ENCODE measurements at places on chromosomes 12 and 14. TPM values are rescaled to one million over a fixed set of nuclear protein-coding genes. Genes with fewer than 3 reads are reported as not detected.

DNA sequence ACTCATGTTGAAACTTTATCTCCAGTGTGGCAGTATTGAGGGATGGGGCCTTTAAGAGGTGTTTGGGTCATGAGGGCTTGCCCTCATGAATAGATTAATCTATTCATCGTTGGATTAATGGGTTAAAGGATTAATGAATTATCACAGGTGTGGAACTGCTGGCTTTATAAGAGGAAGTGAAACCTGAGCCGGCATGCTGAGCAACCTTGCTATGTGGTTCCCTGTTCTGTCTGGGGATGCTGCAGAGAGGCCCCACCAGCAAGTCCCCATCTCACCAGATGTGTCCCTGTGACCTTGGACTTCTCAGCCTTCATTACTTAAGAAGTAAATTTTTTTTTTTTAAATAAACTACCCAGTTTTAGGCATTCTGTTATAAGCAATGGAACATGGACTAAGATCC lies 109.6 kb downstream of the DYRK2 start:
- no peak for DNase-seq

DNA sequence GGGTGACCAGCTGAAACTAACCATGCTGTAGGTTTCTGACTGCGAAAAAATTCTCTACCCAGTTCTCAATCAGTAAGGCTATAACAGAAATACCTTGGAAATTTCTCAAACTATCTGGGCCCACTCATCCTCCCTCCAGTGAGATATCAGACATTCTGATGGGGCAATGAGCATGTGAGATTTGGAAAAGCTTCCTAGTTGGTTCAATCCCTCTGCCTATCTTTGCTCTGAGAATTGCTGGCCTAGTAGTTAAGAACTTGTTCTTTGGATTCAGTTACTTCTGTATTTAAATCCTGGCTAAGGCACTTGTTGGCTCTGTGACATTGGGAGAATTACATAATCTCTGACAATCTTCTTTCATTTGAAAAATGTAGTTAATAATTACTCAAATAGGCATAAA lies 119.4 kb downstream of the SLC15A5 start:
- DNase-seq, result no peak

DNA sequence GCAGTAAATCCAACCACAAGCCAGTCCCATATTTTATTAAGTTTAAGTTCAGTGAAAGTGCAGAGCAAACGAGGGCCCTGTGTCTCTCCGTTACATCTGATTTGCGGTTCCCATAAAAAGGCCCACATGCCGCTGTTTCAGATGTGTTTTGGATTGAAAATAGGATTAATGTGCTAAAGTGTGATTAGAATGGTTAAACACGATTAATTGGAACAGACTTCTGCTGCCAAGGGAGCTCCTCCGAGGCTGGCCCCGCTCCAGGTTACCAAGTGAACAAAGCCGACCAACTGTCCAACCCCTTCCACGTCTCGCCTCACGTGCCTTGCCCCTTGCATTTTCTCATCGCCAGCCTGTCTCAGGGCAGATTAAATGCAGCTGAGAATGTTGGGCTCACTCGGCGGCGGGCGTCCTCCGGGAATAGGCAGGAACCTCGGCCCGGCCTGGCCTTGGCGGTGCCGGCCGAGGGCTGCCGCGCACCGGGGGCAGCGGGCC lies 166.5 kb upstream of the GSC start:
- DNase-seq, result peak; percentile 4

DNA sequence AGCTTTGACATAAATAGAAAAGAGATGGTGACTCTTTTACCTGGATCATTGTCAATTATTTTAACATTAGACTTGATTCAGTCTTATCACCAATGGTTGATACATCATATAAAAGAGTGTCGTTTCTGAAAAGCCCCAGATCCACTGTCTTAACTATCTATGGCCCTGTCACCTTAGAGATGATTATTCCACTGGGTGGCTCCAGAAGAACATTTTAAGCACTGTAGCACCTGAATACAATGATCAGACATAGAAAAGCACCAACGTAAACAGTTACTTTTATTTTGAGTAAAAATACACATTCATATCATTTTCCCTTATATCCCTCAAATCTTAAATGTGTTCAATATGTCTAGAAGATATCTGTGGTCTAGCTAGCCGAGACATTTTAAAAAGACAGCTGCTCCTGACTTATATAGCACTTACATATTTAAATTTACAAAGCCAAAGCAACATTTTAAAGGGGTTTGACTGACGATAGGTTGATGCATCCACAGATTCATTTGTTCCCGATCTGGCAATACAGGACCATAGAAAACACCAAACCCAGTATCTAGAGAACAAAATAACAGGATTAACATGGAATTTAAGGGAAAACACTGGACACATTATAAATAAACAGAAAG lies 32.9 kb downstream of the TSPAN8 start:
- DNase-seq, result no peak

Gene TAS2R13
- not detected for total RNA-seq

Gene SLC25A21
- total RNA-seq, result 0.89 TPM

Gene OR6C2
- not detected for total RNA-seq
